GF-D8 (cell line): ENCODE measurements at places on chromosomes 12 and 14.

- DNase-seq, result no peak
These were observed 14.4 kb upstream of the RPLP0 start for GRCh38 chr12:120215357-120215735.

- DNase-seq, result no peak
These were observed 4.2 kb upstream of the KLC1 start for GRCh38 chr14:103624860-103625259.

GRCh38 chr12:48818831-48819590 lies 715 bp downstream of the CACNB3 start:
- DNase-seq, result no peak

DNA sequence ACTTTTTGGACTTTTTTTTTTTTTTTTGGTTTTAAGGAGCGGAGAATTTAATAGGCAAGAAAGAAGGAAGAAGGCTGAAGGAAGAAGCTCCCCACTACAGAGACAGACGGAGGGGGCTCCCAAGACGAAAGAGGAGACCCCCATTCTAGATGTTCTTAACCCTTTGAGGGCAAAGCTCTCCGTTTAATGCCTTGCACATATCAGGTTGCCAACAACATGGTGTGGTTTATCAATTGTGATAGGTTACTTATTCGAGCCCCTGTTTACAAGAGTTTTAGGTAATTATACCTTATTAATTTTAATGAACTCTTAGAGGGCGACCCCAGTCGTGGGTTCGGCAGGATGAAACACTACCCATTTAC lies 1.2 kb upstream of the FBXO33 start:
- DNase-seq, result no peak

DNA sequence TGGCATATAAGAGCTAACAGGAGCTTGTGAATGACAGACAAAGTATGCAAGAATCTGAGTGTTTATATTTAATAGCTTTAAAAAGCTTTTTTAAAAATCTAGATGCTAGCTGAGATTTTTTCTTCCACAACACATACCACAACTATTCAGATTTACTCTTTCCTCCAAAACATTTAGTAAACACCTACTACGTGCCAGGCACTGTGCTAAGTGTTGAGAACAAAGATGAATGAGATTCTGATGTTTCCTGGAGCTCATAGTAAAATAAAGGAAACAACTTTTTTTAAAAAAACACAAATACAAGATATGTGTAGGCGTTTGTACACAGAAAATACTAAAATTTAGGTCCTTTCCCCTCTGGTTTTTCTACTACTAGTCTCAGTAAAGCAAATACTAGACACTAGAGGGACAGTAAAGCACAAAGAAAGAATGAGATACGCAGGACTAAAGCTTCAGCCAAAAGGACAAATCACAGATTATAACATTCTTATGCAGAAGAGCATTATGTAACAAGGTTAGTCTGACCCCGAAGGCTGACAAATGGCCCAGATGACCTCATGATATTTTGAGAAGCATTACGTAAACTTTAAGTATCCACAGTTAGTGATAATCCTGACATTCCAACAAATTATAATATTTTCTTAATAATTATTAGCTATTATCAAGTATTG lies 78.6 kb upstream of the PAWR start:
- DNase-seq, result no peak

DNA sequence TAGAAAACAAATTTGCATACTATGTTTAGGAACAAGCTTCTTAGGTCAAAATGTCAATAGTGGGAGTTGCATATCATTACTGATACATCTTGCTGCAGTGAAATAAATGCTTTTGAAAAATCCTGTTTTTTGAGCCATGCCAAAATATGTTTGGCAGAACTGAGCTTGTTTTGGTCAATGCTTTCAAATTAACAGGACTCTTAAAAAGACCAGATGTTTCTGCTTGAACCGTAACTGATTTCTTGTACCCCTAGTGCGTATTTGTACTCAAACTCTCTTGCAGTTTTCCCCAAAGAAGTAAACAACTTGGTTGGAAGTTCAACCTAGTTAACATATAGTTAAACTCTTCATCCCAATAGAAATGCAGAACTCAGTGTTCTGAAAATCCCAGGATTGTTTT lies 3.4 kb downstream of the TRHDE start:
- no peak for DNase-seq
